ENCODE measurements at places on chromosomes 11 and 22.
A peak's percentile ranks its signal among the peaks of the same experiment; 100 is the strongest.

GRCh38 chr11:124879493-124880289 lies 14.5 kb downstream of the ROBO3 start:
- peaks cover 19% of the 10 kb centered on the region for H3K4me1 ChIP-seq
- DNase-seq, result no peak
- no peak overlapping the region for H3K4me3 ChIP-seq
- peaks cover 3% of the 10 kb centered on the region for H3K27me3 ChIP-seq
- no peaks in the 10 kb centered on the region for H3K36me3 ChIP-seq

GRCh38 chr11:77690649-77691048 lies 53.1 kb upstream of the CLNS1A start:
- H3K36me3 ChIP-seq, result peaks cover 68% of the 10 kb centered on the region
- DNase-seq, result no peak
- H3K4me1 ChIP-seq, result no peaks in the 10 kb centered on the region
- no peaks in the 10 kb centered on the region for H3K27me3 ChIP-seq
- no peak overlapping the region for H3K4me3 ChIP-seq

DNA sequence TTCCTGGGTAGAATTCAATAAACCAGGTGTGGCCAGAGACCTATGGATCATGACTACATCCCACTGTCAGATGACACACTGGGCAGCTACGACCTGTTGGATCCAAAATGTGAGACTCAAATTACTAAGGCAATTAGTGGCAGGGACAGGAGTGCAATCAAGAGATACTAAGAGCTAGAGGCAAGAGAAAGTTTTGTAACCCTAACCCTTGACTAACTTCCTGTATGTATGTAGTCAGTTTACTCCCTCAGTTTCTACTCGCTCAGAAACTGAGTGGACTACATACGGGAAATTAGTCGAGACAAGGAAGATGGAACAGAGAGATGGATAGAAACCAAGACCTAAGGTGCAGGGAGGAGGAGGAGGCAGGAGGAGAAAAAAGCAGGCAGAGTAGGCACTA lies 2.7 kb downstream of the CYB5R2 start:
- H3K4me3 ChIP-seq, result no peak overlapping the region
- no peaks in the 10 kb centered on the region for H3K36me3 ChIP-seq
- DNase-seq, result no peak
- H3K27ac ChIP-seq, result no peak overlapping the region

GRCh38 chr22:45515676-45516075 lies 13.0 kb downstream of the FBLN1 start:
- H3K4me1 ChIP-seq, result no peaks in the 10 kb centered on the region
- H3K27me3 ChIP-seq, result no peaks in the 10 kb centered on the region
- H3K36me3 ChIP-seq, result no peaks in the 10 kb centered on the region
- no peak overlapping the region for H3K27ac ChIP-seq
- no peak for DNase-seq

- peaks cover 2% of the 10 kb centered on the region for H3K36me3 ChIP-seq
- H3K4me1 ChIP-seq, result no peaks in the 10 kb centered on the region
- no peak overlapping the region for H3K4me3 ChIP-seq
- DNase-seq, result no peak
Observed at GRCh38 chr11:113725913-113726312, 19.8 kb upstream of the TMPRSS5 start.

GRCh38 chr11:123429913-123430720 lies at the start of gene GRAMD1B:
Gene GRAMD1B, plus strand, starts transcription at chr11:123430269. Its CDS starts 524 bp downstream, at chr11:123430793.
- peak; percentile 50 for DNase-seq
- no peaks in the 10 kb centered on the region for H3K36me3 ChIP-seq
- H3K27me3 ChIP-seq, result no peaks in the 10 kb centered on the region
- H3K4me3 ChIP-seq, result peak within 1 kb of the TSS; percentile 53
- H3K4me1 ChIP-seq, result peaks cover 20% of the 10 kb centered on the region

GRCh38 chr11:81345609-81346008 lies 1388.1 kb downstream of the FAM181B start:
- no peak for DNase-seq
- H3K27me3 ChIP-seq, result no peaks in the 10 kb centered on the region
- no peak overlapping the region for H3K27ac ChIP-seq
- no peak overlapping the region for H3K4me3 ChIP-seq
- H3K4me1 ChIP-seq, result no peaks in the 10 kb centered on the region
- H3K36me3 ChIP-seq, result no peaks in the 10 kb centered on the region

GRCh38 chr11:116366980-116367645 lies 405.7 kb downstream of the BUD13 start:
- H3K36me3 ChIP-seq, result no peaks in the 10 kb centered on the region
- no peak overlapping the region for H3K27ac ChIP-seq
- DNase-seq, result no peak
- no peaks in the 10 kb centered on the region for H3K4me1 ChIP-seq
- no peaks in the 10 kb centered on the region for H3K27me3 ChIP-seq
- H3K4me3 ChIP-seq, result no peak overlapping the region

DNA sequence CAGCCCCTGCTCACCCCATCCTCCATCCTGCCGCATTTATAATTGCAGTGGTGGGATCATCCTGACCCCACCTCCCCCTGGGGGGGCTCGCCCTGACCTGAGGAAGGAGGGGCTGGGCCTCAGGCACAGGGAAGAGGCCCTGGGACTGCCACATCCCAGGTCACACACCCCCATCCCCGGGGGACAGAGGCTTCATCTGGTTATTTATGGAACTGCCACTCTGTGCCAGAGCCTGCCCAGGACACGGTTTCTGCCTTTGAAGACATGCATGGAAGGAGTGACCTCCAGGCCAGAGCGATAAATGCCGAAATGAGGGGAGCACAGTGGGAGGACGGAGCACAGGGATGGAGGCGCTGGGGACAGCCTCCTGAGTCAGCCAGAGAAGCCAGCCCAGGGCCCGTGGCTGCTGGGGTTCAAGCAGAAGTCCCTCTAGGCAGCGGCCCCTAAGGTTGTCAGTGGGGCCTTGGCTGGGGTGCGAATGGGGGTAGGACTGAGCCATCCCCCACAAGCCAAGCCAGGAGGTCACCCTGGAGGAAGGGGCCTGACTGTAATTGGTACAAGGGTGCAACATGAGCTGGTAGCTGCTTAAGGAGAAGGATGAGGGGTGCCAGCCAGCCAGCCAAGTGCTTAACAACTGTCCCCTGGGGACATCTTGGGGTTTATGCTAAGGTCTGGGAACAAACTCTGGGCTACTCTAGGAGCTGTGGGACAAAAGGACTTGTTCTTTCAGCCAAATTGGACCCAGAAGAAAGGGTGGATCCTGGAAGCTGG lies 51.4 kb upstream of the SHISAL1 start:
- no peaks in the 10 kb centered on the region for H3K4me1 ChIP-seq
- no peak for DNase-seq
- no peak overlapping the region for H3K4me3 ChIP-seq
- H3K27ac ChIP-seq, result no peak overlapping the region

DNA sequence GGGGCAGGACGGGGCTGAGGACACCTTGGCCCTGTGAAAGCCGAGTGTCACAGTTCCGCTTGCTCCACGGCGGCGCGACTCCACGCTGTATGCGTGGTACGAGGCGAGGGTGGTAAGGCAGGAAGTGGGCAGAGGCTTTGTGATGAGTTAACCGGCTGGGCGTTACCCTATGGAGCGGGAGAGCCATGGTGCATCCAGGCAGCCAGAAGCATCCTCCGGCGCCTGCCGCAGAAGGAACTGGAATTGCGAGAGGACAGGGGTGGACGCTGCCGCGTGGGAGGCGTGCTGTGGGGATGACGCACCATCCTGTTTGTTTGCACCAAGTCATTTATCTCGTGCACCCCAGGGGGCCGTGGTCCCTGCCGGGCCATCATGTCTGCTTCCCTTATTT lies 643.9 kb downstream of the BRD1 start:
- H3K27me3 ChIP-seq, result no peaks in the 10 kb centered on the region
- no peak overlapping the region for H3K27ac ChIP-seq
- H3K4me3 ChIP-seq, result no peak overlapping the region
- H3K4me1 ChIP-seq, result no peaks in the 10 kb centered on the region

DNA sequence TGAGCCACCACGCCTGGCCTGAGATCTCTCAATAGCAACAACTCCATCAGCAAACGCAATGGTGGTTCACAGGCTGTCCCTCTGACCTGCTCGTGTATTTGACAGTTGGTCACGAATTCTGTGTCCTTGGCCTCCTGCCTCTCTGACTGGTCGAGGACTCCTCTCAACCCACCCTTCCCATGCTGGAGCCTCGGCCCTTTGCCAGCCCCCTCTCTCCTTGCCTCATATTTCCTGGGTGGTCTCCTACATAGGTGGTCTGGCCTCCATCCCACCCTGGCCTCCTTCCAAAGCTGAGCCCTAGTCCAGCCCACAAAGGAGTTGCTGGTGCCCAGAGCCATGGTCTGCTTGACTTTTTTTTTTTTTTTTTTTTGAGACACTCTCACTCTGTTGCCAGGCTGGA lies 11.4 kb upstream of the A4GALT start:
- H3K27ac ChIP-seq, result no peak overlapping the region
- no peaks in the 10 kb centered on the region for H3K4me1 ChIP-seq
- no peaks in the 10 kb centered on the region for H3K27me3 ChIP-seq
- no peak for DNase-seq
- no peaks in the 10 kb centered on the region for H3K36me3 ChIP-seq

DNA sequence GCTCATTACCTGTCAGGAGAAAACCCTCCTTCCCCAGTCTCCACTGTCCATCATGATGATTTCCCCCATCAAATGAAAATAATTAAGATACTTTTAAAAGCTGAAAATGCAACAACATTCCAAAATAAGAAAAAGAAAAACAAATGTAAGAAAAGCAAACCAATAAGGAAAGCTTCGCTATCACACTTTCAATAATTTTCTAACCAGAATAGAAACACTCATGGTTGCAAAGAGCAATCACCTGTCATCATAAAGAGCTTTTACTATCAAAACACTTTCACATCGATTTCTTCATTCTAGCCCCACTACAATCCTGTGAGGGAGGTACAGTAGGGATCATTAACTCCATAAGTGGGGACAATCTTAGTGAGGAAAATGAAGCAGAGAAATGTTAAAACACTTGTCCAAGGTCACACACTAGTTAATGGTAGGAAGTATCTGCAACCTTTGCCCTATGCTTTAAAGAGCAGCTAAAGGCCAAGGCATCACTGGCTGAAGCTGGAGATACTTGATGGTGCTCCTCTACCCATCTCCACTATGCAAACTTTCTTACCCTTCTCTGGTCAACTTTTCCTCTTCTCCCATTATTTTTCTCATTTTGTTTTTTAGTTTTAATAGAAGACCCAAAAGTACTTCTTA lies 2.6 kb downstream of the RBM4B start:
- no peak for DNase-seq
- H3K4me3 ChIP-seq, result no peak overlapping the region
- H3K27me3 ChIP-seq, result no peaks in the 10 kb centered on the region
- no peaks in the 10 kb centered on the region for H3K36me3 ChIP-seq
- H3K27ac ChIP-seq, result no peak overlapping the region

GRCh38 chr22:34834059-34834458 lies 231.9 kb upstream of the ISX start:
- DNase-seq, result no peak
- H3K4me3 ChIP-seq, result no peak overlapping the region
- no peaks in the 10 kb centered on the region for H3K4me1 ChIP-seq
- no peak overlapping the region for H3K27ac ChIP-seq
- H3K27me3 ChIP-seq, result no peaks in the 10 kb centered on the region

GRCh38 chr11:122665861-122666260 lies 10.3 kb downstream of the UBASH3B start:
- H3K27me3 ChIP-seq, result no peaks in the 10 kb centered on the region
- H3K4me3 ChIP-seq, result no peak overlapping the region
- no peak overlapping the region for H3K27ac ChIP-seq
- peaks cover 2% of the 10 kb centered on the region for H3K36me3 ChIP-seq
- peaks cover 54% of the 10 kb centered on the region for H3K4me1 ChIP-seq

- H3K4me3 ChIP-seq, result no peak overlapping the region
- H3K27me3 ChIP-seq, result no peaks in the 10 kb centered on the region
- peaks cover 32% of the 10 kb centered on the region for H3K36me3 ChIP-seq
- DNase-seq, result no peak
Observed at GRCh38 chr11:64352995-64353714, 5.8 kb upstream of the RPS6KA4 start.

DNA sequence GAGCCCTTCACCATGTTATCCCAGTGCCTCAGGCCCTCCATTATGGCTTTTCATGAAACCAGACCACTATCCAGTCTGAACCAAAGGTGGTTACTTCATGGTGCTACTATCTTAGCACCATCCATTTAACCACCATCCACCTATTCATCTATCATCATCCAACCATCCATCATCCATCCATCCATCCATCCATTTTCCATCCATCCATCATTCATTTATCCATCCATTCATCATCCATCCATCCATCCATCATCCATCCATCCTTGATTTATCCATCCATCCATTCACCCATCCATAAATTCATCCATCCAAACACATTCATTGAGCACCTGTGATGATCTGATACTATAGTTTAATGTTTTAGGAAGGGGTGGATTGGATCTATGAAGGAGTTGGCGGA lies 93.5 kb downstream of the CCDC81 start:
- no peaks in the 10 kb centered on the region for H3K27me3 ChIP-seq
- no peaks in the 10 kb centered on the region for H3K36me3 ChIP-seq
- H3K4me3 ChIP-seq, result no peak overlapping the region
- DNase-seq, result no peak
- H3K27ac ChIP-seq, result no peak overlapping the region

DNA sequence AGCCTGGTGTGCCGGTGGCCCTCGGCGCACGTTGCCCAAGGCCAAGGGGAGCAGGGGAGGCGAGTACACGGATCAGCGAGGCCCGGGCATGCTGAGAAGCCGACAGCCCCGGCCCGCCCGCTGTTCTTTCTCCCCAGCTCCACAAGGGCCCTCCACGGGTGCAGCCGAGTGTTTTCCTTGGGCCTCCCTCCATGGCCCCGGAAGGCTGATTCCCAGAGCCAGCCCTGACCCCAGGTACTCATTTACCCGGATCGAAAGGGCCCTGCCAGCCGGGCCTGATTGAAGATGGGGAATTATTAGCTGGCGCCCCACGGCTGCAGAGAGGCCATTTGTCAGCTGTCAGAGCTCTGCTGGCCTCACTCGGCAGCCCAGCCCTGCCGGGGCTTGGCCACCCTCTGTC lies 53.1 kb downstream of the WNT7B start:
- no peaks in the 10 kb centered on the region for H3K27me3 ChIP-seq
- no peaks in the 10 kb centered on the region for H3K4me1 ChIP-seq
- H3K27ac ChIP-seq, result no peak overlapping the region
- no peak for DNase-seq
- H3K36me3 ChIP-seq, result no peaks in the 10 kb centered on the region
- no peak overlapping the region for H3K4me3 ChIP-seq

GRCh38 chr22:20084547-20085413 lies 4.7 kb downstream of the DGCR8 start:
- peak; percentile 47 for DNase-seq
- H3K27ac ChIP-seq, result no peak overlapping the region
- H3K36me3 ChIP-seq, result peaks cover 33% of the 10 kb centered on the region
- no peaks in the 10 kb centered on the region for H3K27me3 ChIP-seq
- peaks cover 66% of the 10 kb centered on the region for H3K4me1 ChIP-seq

Measured in natural killer cell (primary cell).